ENCODE measurements at places on chromosomes 7 and 10.

DNA sequence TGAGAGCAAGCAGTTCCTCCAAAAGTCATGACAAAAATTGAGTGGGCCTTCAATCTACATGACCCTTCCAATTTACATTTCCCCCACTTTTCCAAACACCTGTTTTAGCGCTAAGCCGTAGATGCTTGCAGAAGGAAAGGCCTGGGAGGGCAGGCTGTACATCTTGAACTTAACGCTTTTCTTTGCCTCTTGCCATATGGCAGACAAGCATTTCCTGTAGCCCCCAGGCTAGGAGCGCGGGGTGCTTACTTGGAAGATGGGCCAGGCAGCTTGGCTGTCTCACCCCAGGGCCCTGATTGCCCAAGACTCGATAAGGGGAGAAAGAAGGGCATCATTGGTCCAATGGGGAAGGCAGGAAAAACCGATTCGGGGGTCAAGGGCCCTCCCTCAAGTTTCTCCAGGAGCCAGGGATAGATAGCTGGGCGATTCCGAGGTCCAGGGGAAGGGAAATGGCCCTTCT, 1.8 kb downstream of the HOXA10 start:
- DNase-seq, result no peak

- DNase-seq, result no peak
These were observed 209.2 kb downstream of the MBL2 start for GRCh38 chr10:52563360-52563759.

- no peak for DNase-seq
These were observed 1214.8 kb downstream of the SORCS1 start for GRCh38 chr10:105949721-105950120.

DNA sequence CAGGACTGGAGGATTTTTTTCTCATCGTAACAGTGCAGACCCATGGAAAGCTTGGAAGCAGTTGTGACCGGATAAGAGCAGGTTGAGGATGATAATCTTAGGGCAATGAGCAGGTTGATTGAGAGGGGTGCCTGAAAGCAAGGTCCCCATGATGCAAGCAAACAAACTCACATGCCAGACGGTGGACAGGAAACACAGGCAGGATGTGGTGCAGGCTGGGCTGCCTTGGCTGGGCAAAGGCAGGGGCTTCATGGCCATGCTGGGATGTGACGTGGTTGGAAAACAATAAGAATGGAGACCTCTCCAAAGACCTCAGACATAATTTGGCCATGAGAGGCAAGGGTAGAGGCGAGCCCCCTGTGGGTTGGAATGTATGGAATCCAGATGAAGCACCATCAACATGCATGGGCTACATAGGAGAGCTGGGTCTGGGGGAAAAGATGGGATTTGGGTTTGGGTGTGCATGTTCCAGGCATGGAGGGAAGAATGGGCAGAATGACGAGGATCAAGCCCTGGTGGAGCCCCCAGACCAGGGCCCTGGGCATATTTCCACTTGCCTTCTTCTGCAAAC, 58.3 kb downstream of the IKZF1 start:
- DNase-seq, result no peak

- DNase-seq, result no peak
These were observed 155.8 kb downstream of the MALRD1 start for GRCh38 chr10:19204246-19204917.
